ENCODE measurements at places on chromosomes 6 and 20.
A peak's percentile ranks its signal among the peaks of the same experiment; 100 is the strongest.

GRCh38 chr20:36004045-36004444 lies 35.7 kb downstream of the CNBD2 start:
- no peak for DNase-seq

- DNase-seq: peak; percentile 82
These were observed 12.0 kb downstream of the CD83 start for GRCh38 chr6:14129575-14129974.

- no peak for DNase-seq
These were observed 16.3 kb downstream of the PDSS2 start for GRCh38 chr6:107442938-107443607.

DNA sequence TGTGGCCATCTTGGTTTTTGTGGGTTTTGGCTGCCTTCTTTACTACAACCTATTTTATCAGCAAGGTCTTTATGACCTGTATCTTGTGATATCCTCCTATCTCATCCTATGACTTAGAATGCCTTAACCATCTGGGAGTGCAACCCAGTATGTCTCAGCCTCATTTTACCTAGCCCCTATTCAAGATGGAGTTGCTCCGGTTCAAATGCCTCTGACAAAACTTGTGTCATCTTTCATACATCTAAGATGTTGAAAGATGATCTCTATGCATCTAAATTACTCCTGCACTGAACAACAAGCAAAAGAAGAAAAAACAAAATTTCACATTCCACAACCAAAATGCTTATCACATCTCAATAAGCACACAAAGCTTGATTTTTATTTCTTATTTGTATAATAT lies 129.5 kb upstream of the CNR1 start:
- DNase-seq: no peak

DNA sequence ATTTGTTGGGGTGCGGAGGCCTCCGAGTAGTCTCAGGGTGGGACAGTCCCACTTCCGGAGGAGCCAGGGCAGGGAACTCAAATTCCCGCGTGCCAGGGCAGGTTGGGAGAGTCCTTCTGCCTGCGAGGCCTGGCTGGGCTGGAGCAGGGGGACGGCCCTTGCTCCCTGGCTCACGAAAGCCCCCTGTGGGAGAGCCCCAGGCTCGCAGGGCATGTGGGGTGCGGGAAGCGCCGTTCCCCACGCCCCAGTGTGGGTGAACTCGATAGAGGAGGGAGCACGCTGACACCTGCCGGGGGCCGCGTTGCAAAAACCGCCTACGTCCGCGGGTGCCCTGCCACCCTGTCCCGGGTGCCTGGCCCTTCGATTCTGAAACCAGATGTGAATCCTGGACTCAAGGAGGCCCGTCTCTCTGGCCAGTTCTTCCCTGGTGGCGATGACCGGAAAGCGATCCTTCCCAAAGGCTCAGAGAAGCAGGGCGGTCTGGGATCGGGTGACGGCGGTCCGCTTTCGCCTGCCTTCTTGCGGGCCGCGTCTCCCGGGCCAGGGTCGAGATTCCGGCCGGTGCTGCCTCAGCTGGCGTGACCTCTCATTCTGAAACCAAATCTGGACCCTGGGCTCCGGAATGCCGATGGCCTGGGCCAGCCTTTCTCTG lies 1846.5 kb upstream of the DEFB115 start:
- no peak for DNase-seq
